Thoracic aorta (tissue), 2 donors: ENCODE measurements at places on chromosomes 3 and 15.

GRCh38 chr15:43518197-43518761, 871 bp downstream of the MAP1A start:
- DNase-seq, result no peak

- DNase-seq, result no peak
Measured at GRCh38 chr3:135690664-135691063, 274.9 kb upstream of the PPP2R3A start.

DNA sequence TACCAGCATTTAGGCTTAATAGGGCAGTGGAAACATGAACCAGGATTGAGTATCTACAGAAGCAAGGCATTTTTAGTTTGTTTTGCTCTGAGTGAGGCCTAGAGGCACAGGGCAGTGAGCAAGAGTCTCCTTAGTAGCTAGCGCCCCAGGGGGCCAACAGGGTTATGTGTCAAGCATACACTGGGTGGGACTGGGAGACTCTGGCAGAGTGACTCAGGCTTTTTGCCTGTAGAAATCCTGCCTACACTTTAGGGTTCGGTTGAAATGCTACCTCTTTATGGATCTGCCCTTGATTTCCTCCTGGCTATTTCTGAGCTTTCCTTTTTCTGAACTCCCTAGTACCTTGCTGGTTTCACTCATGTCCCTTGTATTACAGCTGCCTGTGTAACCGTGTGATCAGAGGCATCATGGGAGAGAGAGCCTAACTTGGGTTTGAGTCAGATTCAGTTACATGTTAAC, 72.2 kb downstream of the TOP2B start:
- peak; percentile 31 for DNase-seq

DNA sequence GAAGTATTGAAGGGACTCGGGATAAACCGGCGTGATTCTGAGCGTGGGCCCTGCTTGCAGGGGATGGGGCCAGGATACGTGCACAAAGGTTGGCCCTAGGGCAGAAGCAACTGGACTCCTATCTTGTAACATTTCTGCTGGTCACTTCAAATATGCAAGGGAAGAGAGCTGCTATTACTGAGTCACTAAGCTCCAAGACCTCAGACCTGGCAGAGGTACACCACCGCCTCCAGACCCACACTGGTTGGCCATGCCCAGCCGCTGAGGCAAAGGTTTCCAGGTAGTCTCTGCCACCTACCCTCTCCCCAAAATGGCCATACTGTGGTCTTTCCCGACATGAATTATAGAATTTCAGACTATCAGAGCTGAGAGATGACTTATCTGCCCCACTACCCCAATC, 13.4 kb upstream of the STRA6 start:
- no peak for DNase-seq

DNA sequence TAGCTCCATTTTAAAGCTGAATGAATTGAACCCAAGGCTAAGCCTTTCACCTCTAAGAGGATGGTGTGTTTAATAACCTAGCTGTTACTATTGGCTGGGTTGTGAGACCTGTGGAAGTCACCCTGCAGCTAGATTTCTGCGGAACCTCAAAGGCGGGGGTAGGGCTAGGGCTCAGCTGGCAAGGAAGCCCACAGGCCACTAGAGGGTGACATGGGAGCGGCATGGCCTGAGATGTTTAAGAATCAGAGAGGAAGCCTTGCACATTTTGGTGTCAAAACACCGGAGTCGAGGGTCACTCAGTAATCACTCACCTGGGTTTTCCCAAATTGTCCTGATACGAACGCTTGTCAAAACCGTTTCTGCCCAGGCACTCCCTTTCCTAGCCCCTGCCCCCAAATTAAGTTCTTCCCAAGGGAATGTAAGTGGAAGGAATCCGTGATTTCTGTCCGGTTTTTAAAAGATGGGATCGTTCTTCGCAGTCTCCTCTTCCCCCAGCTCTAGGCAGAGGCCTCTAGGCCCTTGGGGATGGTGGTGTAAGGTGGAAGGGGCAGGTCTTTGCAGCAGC, 3.8 kb upstream of the ACAD9 start:
- DNase-seq, result no peak

DNA sequence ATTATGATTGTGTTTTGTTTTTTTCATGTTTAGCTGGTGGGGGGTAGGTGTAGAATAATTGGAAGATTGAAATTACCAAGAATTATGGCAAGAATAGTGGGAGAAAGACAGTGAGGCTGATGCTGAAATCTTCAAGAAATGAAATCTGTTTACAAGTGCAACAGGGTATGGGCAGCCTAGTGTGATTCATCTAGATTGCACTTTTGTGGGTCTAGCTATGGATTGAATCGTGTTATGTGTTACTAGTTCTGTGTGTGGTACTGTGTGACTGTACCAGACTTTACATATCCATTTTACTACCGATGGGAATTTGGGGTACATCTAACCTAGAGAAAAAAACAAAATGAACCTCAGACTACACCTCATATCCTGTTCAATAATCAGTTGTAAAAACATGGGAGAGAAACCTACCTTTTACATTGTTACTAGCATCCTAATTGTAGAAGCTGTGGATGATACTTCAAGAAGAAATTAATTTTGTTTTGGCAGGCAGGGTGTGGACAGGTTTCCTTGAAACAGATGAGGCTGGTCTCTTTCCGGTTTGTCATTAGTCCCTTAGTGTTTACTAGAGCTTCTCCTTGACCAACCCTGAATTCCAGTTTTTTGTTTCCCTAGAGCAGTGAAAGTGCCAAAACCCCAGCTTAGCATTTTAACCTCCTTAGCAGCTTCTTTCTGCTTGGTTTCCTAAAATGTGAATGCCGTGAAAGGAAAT, 47.9 kb downstream of the OPA1 start:
- DNase-seq, result no peak

- no peak for DNase-seq
Measured at GRCh38 chr15:79066391-79067071, 24.0 kb downstream of the RASGRF1 start.

- DNase-seq, result no peak
Measured at GRCh38 chr3:58170376-58170775, 40.4 kb downstream of the DNASE1L3 start.
